ENCODE measurements at places on chromosomes 3 and 15.

- DNase-seq: no peak
Measured at GRCh38 chr3:38579551-38580449, 69.7 kb downstream of the SCN5A start.

DNA sequence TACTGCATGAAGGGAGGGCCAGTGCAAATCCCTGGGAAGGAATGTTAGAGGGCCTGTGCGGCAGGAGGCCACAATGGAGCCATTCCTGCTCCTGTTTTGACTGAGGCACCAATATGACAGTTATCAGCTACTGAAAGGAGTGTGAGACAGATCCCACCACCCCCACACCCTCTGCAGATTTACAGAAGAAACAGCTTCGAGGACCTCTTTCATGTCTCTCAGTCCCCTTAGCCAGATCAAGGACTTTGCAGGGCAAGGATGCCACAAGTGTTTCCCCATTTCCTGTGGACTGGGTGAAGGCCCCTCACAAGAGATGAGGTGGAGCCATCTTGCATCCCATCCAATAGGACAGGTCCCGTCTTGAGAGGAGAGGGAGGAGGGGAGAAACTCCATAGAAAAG is 48.5 kb upstream of the RASGRP1 start:
- no peak for DNase-seq

GRCh38 chr3:141056751-141057171 is 5.6 kb downstream of the SPSB4 start:
- no peak for DNase-seq

- DNase-seq: peak; percentile 46
Measured at GRCh38 chr15:82680200-82681102, 29.2 kb downstream of the AP3B2 start.

- DNase-seq: no peak
Measured at GRCh38 chr15:87907676-87908446, 348.7 kb downstream of the NTRK3 start.

DNA sequence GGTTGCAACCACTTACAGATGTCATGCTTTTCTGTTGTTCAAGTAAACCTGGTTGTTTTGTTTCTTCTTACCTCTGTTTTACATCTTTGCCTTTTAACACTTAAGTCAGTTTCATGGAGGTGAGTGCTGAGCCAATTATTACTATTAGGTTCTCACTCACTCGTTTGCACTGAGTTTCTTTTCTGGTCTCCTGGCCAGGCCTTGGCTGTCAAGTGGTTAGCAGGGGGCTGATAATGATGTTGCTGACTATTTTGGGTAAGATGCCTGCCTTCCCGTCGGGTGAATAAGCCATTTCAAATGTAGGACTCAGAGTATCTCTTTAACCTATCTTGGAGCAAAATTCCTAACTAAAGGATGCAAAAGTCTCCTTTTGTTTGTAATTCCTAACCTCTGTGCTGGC is 78.5 kb downstream of the KLHL25 start:
- no peak for DNase-seq

DNA sequence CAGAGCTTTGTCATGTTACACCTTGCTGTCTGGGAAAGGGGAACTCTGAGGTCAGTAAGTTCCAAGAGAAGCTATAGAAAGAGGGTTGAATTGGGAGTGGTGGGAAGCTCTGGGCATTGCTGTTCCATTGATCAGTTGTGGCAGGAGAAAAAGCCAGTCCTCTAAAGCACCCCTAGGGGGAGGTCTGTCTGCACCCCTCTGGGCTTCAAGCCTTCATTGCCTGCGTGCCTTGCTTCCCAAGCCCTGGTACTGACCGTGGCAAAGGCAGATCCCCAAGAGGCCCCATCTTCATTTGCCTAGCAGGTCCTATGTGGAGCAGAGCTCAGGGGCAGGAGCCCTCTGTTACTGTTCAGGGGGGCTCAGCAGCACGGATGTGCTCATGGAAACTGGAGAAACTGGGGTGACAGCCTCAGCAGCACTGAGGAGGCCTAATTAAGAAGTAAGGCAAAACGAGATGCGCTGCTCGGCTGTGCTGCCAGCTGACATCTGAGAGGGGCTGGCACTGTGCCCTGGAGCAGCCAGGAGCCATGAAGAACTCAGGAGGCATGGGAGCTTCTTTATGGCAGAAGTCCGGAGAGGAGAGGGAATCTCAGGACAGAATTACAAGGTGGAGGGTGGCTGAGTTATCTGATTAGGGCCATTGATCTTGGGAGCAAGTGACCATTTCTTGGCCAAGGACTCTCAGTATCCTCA is 270.9 kb downstream of the RPLP1 start:
- DNase-seq: no peak

DNA sequence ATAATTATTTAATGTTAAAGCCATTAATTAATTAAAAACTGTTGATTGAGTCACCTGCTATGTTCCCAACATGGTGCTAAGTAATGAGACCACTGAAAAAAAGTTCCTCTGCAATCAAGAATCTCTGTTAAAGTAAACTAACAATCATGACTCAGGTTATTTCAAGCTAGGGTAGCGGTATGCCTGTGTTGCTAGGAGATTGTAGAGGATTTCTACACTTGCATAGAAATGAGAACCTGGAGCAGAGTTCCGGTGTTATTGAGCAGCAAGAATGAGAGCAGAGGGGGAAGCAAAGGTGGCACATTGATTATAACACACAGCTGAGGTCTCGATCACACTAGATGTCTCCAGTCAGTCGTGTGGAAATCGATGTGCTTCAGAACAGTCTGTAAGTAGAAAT is 41.4 kb downstream of the C3orf85 start:
- no peak for DNase-seq

GRCh38 chr3:177793451-177793850 is 596.2 kb upstream of the TBL1XR1 start:
- DNase-seq: no peak

GRCh38 chr3:177300039-177300833 is 103.0 kb upstream of the TBL1XR1 start:
- DNase-seq: no peak

DNA sequence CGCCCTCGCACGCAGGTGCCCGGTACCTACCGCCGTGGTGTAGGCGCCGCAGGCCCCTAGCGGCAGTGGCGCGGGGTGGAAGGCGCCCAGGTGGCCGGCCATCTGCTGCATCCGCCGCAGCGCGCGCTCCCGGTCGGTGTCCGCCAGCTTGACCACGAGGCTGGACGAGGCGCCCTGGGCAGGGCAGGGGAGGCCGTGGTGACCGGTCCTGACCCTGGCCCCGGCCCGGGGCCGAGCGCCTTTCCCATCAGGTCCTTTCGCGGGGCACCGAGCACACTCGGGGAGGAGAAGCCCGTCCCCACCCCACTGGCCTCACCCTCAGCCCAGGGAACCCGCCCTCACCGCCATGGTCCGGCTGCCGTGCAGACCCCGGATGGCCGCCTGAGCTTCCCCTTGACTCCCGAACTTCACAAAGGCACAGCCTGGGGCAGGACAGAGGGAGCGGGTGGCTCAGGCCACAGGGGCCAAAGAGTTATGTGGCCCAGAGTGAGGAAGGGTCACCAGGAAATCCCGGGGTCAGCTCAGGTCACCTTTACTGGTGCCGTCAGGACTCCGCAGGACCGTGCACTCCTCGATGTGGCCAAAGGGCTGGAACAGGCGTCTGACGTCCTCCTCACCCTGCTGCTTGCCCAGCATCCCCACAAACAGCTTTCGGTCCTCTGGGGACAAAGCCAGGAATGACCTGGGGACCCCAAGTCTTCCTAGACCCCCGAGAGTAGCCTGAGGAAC is 17.4 kb upstream of the PARP6 start:
- no peak for DNase-seq

DNA sequence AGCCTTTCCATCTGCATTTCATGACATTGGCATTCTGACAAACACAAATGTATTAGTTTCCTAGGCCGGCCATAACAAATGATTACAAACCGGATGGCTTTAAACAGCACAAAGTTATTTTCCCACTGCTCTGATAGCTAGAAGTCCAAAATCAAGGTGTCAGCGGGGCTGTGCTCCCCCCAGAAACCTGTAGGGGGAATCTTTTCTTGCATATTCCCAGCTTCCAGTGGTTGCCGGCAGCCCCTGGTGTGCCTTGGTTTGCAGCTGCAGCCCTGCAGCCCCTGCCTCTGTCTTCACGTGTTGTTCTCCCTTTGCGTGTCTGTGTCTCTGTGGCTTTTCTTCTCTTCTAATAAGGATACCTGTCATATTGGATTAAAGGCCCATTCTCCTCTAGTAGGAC is 79.0 kb upstream of the CDV3 start:
- DNase-seq: no peak

DNA sequence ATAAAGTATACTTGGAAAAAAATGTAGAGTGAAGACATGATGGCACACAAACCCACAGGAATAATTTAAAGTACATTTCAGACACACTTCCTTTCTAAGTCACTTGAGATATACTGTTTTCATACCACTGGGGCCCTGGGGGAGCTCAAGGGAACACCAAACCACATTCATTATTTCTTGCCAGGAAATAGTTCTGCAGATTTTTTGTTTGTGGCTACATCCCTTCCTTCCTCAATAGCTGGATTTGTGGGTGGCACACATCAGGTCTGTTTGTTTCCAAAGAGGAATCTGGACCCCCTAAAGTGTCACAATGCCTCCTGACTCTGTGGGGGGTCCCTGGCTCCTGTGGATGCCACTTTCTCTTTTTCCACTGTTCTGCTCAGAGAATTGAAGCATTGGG is 153.5 kb upstream of the COL8A1 start:
- DNase-seq: no peak

DNA sequence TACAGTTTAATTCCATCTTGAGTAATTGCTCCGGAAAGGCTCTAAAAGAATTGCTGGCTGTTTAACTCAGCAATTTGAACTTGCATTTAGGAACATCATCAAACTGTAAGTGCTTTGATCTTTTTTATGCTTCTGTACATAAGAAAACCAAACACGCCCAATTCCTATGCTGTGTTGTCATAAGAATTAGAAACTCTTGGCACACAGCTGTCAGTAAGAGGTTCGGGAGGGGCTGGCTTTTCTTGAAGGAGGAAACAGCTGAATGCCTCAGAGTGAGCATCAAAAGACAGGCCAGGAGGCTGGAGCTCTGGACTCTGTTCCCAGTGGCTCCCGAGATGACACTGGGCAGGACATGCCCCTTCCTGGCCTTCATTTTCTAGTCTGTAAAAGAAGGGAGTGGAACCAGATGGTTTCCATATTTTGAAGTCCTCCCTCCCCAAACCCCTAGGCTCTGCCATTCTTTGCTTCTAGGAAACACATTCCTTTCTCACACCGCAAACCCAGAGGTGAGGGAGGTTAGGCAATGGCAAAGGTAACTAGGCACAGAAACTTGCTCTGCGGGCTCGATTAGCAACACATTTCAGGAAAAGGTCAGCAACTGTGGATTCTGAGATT is 73.7 kb upstream of the DLG1 start:
- no peak for DNase-seq

DNA sequence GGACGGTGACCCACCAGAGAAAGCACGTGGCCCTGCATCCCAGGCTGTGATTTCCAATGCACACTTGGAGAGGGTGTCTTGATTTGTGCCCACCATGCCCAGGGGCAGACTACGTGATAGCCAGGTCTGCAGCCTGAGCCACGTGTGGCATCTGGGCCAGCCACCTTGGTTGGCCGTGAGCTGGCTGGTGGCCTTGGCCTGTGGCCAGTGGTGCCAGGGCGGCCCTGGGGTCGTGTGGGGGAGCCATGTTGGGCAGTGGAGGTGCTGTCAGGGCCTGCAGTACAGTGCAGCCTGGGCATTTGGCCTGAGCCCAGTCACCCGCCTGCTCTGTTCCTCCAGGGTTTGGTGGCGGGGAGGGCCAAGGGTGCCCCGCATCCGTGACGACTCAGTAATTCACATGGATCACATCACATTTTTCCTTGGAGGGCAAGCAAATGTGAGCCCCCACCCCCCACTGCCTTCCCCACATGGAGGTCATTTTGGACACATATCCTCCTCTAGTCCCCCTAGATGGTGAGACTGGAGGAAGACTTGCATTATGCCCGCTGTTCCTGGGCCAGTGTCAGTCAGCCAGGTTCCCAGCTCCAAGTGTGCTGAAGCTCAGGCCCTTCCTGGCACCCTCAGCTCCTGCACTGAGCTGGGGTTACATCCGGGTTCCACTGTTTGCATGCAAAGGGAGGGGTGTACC is 201.4 kb downstream of the UBE3A start:
- DNase-seq: no peak

DNA sequence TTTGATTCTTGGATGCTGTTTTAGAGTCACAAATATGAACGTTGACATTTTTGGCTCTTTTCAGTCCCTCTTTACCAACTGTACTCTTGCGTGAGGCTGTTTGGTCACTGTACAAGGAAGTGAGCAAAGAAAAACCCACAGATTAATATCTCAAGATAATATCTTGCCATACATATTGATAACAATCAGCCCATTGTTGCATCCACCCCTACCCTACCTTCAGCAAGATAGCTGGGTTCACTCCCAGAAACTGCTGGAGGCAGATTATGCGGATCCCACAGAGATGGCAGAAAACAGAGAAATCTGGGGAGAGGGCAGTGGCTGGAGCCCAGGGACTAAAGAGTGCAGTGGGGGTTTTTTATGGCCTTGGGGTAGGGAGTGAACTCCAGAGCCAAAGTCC is 29.9 kb upstream of the MFSD1 start:
- DNase-seq: no peak

DNA sequence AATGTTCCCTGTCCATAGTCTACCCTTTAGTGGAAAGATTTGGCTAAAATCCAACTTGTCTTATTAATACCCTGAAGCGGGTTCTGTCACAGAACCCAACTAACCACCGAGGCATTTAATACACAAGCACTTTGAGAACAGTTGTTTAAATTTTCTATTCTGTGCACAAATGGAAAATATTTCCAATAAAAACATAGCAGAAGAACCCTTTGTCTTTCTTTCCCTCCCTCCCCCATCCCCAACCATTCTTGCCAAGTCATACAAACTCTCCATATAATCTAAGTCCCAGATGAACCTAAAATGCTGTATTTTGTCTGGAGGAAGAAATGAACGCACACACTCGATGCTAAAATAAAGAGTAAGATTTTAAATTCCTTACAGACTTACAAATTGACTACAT is 126.9 kb upstream of the STRIT1 start:
- no peak for DNase-seq

DNA sequence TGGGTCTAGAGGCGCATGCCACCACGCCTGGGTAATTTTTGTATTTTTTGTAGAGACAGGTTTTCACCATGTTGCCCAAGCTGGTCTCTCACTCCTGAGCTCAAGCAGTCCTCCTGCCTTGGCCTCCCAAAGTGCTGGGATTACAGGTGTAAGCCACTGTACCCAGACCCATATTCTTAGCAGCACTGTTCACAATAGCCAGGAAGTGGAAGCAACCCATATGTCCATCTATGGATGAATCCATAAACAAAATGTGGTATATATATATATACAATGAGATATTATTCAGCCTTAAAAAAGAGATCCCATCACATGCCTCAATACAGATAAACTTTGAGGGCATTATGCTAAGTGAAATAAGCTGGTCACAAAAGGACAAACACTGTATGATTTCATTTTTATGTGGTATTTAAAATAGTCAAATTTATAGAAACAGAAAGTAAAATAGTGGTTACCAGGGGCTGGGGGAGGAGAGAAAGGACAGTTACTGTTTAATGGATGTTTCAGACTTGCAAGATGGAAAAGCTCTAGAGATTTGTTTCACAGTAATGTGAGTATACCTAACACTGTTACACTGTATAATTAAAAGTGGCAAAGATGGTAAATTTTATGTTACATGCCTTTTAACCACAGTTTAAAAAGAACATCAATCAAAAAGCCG is 35.7 kb upstream of the GRAMD1C start:
- no peak for DNase-seq
